ENCODE measurements at places on chromosomes 16 and 17.

DNA sequence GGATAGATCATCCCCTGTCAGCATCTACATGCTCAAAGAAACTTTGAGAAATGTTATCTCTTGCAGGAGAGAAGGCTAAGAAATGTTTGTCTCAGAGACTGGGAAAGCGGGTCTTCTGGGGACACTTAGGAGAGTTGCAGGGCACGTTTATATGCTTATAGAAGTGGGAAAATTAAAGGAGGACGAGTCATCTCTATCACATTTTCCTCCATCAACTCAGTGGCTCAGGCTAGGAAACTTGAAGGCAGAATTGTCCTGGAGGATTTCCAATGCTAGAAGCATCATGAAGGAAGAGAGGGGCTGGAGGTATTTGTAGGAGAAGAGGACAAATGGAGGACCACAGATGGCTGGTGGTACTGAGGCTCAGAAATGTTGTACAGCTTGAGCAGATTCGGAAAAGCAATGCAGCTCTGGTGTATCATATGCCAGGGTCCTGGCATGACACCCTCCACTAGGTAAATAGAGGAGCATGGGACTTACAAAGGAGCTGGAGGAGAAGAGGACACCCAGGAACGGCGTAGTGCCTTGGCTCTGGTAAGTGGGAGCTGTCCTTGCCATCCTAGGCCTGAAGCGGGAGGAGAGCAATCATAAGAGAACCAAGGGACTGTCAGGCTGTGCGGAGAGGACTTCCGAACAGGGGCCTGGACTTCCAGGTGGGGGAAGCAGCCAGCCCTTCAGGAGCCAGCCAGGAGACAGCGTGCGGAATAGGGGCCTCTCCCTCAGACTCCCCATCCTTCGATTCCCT is 4.5 kb upstream of the HS3ST3B1 start:
- no peak for DNase-seq

DNA sequence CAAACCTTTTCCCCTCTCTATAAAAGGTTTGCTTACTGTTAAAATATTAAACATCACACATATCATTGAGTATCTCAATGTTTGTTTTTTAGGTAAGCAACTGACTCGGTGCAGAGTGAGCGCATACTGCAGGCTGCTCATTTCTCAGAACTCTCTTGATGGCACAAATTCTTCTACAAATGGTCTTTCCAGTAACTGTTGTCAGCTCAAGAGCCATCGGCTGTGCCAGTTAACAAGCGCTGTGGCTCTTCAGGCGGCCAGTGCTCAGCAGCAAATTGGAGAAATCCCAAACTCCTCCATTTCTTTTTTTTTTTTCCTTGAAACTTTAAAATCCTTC is 8.6 kb downstream of the ABCA3 start:
- DNase-seq = no peak

GRCh38 chr17:37849617-37849972 is 74.6 kb upstream of the TBC1D3K start:
- DNase-seq = no peak

DNA sequence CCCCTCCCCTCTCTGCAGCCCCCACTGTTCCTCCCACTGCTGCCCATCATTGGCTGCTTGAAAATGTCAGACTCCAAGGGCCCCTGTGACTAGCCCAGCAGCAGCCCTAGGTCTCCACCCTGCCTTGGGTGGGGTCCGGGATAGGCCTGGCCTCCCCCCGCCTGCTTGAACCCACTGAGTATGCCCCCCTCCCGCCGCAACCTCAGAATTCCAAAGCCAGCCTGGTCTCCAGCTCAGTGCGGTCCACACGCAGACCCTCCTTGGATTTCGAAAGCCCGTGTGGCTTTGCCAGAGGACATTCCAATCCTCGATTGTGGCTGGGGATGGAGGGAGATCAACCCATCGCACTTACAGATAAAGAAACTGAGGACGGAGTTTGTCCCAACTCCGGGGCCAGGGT is 6.4 kb downstream of the DPEP1 start:
- DNase-seq = no peak

GRCh38 chr17:3002538-3003295 is 60.7 kb downstream of the OR1D5 start:
- DNase-seq = no peak

- no peak for DNase-seq
Measured at GRCh38 chr16:56352351-56353053, 72.8 kb downstream of the AMFR start.

DNA sequence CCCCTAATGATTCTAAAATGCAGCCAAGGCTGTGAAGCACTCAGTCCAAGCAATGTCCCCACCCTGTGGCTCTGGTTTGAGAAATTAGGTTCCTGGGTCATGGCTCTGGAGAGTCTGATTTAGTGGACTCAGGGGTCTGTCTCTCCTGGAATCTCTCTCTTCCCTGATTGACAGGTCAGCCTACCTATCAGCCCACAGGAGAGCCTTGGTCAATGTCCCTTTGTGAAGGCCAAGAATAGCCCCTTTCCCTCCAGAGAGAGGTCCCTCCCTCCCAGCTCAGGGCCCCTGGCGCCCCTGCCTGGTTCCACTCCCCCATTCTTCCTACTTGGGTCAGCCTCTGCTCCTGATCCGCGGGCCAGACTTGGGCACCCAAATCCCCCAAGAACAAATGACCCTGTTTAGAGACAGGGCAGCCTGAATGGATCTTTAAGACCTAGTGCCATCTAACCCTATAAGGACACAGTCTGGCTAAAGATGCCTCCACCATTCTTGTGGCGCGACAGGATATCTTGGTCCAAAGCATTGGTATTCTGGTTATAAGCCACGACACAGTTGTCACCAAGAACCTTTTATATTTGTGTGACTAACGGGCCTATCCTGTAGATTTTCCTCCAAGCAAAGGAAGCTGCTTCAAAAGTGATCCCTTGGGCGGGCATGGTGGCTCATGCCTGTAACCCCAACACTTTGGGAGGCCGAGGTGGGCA is 38.3 kb upstream of the PRSS54 start:
- DNase-seq = no peak

GRCh38 chr17:74592087-74592990 is at the start of gene CD300LD:
CD300LD (minus strand) TSS chr17:74592283; CDS start chr17:74592202, 81 bp downstream.
- DNase-seq = no peak

DNA sequence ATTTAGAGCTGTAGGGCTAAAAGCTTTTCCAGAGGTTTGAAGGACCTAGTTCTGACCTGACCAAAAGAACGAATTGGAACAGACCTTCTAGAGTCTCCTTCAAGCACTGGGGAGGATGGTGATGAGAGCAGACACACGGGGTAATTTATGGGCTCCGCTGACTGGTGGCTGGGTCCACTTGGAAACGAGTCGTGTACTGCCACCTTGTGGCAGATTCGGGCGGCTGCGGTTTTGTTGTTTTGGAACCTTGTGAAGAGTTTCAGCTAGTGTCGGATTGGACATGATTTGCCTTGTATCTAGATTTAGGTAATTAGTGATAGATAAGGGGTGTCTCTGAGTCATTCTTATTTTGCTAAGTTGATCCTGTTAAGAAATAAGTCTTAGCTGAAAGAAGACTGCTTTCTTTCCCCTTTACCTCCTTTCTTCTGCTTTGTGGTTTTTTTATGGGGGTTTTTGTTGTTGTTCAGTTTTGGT is 98.9 kb downstream of the AATF start:
- peak; percentile 80 for DNase-seq

DNA sequence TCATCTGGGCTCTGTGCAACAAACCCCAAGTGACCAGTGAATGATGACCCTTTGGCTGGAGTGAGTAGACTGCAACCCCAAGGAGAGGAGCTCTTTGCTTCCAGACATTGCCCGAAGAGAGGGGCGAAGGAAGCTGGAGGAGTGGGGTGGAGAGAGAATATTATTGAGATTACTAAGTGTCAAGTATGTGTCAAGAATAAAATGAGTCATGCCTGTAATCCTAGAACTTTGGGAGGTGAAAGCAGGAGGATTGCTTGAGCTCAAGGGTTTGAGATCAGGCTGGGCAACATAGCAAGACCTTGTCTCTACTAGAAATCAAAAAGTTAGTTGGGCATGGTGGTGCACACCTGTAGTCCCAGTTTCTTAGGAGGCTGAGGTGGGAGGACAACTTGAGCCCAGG is 142.0 kb upstream of the CCL2 start:
- DNase-seq = no peak

DNA sequence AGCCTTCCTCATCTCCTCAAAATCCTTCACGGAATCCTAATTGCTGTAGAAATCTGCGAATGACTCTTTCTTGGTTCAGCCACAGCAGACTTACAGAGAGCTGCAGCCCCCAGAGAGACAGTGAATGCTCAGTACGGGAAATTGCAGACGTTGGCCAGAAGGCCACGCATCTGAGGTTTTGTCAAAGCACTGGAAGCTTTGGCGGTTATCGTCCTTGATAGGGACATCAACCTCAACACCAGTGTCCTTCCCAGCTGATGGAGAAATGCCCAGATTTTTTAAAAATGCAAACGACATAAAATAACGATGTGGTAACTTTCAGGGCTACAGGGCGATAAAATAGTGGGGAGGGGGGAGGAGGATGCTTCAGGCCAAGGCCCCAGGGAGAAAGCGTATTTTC is 166.6 kb upstream of the CIBAR2 start:
- DNase-seq = no peak

DNA sequence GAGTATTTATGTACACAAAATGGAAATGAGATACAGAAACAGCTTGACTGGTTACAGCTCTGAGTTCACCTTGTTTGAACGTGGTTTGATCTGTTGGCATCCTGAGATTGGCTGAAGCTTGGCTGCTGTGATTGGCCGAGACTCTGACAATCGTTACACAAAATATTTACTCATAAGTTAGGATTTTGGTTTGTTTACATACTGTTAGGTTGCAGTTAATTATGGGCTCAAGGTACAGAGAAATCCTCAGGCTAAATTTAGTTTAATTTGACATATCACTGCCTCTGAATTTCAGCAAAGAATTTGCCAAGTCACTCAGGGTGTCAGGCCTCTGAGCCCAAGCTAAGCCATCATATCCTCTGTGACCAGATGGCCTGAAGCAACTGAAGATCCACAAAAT is 227.3 kb downstream of the COPRS start:
- peak; percentile 13 for DNase-seq

- no peak for DNase-seq
Measured at GRCh38 chr17:81312624-81313325, 17.7 kb upstream of the SLC38A10 start.

DNA sequence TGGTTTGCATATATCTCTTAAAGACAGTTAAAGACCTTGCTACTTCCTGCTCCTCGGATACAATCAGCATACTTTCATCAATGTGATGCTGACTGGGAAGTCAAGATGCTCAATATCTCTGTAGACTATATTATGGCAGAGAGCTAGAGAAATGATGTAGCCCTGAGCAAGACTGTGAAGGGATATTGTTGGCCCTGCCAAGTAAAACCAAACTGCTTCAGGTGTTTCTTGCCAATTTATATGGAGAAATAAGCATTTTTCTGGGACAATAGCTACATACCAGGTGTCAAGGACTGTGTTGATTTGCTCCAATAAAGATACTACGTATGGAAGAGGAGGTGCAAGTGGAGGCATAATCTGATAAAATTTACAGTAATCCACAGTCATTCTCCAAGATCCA is 4.7 kb upstream of the EFCAB5 start:
- no peak for DNase-seq

GRCh38 chr17:42409523-42410318 is 13.3 kb downstream of the CAVIN1 start:
- DNase-seq = peak; percentile 91

- DNase-seq = peak; percentile 78
Measured at GRCh38 chr16:56513972-56514371, 5.9 kb downstream of the BBS2 start.

DNA sequence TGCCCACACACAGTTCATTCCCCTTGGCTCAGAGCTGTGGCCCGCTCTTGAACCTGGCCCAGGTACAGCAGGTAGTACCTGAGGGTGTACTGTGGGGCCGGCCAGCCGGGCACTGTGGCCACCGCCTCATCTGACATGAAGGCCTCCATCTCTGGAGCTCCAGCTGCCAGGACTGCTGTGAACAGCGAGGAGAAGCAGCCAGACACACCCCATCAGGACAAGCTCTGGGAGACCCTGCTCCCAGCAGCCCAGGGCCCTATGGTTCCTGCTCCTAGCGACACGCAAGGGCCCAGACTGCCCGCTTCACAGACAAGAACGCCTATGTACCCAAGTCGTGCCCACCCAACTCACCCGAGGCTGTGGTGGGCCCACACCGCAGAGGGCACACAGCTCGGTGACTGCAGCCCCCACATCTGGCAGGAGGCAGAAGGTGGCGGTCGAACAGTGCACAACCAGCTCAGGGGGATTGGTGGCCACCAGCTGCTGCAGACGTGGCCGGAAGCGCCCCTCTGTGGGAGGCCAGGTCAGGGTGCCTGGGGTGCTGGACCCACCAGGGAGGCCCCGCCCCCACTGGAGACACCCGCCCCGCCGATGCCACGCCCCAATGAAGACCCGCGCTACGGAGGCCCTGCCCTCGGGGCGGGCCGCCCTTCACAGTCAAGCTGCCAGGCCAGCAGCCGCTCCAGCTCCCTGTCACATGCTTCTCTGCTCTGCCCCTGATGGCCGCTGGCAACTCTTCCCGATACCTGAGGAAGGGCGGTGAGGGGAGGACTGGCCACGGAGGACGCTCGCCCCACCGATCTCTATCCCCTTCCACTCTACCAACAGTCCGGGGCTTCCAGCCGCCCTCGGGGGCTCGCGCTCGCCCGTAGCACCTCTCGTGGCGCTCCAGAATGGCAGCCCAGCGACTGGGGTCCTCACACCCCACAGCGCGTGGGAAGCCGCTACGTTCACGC is 1.1 kb upstream of the STUB1 start:
- peak; percentile 52 for DNase-seq

- DNase-seq = no peak
Measured at GRCh38 chr17:11823862-11824261, 173.4 kb downstream of the ZNF18 start.

DNA sequence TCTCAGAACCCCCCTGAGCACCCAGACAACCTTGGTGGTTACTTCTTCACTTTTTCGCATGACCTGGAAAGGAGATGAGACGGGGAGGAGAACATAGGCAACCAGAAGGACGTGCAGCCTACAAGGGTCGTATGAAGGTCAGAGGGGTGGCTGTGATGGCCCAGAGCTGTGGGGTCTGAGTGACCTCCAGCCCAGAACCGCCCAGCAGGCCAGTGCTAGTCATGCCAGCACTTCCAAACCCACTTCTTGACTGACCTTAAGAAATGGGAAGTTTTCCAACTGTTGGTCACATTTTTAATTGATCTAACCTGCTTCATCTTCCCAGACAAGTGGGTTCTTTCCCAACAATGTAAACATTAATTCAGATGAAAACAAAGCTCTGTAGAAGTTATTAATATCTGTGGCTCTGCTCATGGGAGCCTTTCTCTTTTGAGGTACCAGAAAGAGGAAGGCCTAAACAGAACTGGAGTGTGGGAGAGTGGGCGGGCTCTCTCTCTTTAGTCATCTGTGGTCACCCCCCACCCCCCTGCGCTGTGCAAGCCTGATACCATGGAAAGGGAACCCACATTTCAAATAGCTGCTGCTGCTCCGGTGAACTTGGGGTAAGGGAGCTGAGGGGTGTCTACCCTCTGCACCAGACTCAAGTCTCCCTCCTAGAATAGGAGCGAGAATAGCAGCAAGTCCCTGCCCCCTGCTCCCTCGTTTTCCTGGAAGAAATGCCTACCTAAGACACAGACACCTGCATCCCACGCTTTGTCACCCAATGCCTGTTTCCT is 101.6 kb downstream of the RAB11FIP4 start:
- DNase-seq = no peak

- peak; percentile 36 for DNase-seq
Measured at GRCh38 chr17:3798273-3799180, 2.5 kb downstream of the ITGAE start.

- DNase-seq = no peak
Measured at GRCh38 chr16:10938796-10939648, 3.2 kb downstream of the DEXI start.

All from ELR (cell line).